Activated CD4-positive, alpha-beta T cell treated with anti-CD3 and anti-CD28 coated beads, Interleukin-2, Interleukin-4, amounts not matched to agents 100 ng/mL and 50 ng/mL, durations not matched to agents 16 hours and 8 hours (primary cell): ENCODE measurements at places on chromosomes 6 and 20.
A peak's percentile ranks its signal among the peaks of the same experiment; 100 is the strongest.

- DNase-seq, result no peak
Observed at GRCh38 chr6:117478853-117479231, 3.6 kb upstream of the DCBLD1 start.

DNA sequence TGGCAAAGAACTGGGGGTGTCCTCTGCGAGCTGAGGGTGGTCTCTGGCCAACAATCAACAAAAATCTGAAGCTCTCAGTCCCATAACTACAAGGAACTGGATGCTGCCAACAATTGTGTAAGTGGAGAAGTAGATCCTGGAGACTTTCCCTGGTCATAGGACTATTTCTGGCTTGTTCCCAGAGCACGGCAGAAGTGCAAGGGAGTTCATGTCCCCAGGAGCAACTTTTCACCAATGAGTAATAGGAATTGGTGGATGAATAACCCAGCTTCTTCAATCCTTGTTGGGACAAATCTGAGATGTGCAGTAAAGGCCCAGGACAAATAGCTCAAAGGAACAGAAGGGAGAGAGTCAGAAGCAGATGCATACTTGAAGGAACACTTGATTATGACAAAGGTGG is 95.5 kb downstream of the QRSL1 start:
- DNase-seq, result no peak

DNA sequence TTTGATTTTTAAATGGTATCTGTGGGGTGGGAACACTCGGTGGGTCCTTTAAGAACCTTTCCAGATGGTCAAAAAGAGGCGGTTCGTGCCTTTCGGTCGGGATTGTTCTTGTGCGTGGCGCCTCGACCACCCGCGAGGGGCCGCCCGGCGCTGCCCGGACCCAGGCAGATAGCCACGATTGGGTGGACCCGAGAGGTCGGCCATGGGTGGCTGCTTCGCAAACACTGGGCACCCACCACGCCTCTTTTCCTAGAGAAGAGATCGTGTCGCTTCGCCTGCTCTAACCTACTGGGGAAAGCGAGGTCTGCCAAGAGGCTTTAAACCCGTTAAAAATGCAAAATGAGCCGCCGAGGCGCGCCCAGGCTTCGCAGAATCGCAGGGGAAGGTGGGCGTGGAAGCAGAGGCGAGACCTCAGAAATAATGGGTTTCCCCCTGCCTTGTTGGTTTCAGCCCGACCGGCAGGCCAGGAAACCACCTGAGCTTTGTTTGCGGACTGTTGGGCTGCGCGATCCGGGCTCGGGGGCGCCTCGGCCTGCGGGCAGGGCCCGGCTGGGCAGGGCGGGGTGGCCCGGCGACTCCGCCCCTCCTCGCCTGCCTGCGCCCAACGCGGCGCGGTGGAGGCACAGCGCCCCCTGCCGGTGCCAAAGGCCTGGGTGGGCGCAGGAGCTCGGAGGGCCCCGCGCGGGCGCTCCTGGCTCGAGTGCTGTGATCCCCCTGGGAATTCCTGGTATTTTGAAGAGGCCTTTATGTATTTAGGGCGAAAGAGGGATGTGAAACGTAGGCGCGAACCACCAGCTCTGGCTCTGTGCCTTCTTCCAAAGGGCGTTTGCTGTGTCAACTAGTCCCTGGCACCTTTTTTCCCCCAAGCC is 1.6 kb downstream of the MARCKS start:
- peak; percentile 79 for DNase-seq

DNA sequence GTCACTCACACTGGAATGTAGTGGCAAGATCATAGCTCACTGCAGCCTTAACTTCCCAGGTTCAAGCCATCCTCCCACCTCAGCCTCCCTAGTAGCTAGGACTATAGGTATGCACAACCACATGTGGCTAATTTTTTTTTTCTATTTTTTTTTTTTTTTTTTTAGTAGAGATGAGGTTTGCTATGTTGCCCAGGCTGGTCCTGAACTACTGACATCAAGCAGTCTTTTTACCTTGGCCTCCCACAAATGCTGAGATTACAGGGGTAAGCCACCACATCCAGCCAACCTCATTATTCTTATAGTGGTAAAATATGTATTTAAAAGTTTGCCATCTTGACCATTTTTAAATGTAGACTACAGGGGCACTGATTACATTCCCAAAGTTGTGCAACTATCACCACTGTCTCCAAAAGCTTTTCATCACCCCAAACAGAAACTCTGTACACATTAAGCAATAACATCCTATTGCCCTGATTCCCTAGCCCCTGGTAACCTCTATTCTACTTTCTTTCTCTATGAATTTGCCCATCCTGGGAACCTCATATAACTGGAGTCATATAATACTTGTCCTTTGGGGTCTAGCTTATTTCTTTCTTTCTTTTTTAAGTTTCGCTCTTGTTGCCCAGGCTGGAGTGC is 268.0 kb upstream of the JARID2 start:
- no peak for DNase-seq

DNA sequence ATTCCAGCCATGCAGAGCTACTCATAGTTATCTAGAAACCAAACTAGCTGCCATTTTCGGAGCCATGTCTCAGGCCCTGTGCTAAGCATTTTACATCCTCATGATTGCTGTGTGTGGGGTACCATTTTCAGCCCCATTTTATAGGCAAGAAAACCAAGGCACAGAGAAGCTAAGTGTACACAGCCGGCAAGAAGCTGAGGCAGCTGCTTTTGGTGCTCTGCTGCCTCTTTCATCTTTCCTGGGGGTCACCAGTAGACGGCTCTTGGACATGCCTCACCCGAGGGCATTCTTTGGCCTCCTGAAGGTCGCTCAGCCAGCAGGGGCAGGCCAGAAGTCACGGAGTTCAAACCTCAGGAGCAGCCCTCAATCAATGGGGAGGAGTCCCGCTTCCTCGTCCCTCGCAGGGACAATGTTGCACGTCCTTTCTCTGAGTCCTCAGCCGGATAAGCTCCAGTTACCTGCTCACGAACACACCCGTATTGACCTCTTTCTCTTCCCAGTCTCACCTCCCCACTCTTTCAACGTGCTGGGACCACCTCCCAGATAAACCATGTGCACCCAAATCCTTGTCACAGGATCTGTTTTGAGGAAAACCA is 82.6 kb upstream of the BLCAP start:
- DNase-seq, result no peak

DNA sequence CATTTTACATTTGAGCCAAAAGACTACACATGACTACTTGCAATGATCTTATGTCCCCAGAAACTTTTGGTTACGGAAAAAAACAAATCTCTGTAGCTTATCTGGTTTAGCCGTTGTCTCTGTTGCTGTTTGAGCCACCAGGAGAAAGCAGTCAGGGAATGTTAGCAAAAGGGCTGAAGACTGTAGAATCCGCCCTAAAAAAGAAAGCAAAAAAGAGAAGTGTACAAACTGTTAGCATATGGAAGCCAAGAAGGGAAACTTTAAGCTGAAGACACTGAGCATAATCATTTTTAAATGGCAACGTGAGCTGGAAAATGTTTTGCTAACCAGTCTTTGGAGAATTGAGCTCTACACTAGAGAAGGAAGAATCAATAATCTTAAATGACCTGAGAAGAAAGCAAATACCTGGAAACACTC is 69.9 kb upstream of the MYLIP start:
- DNase-seq, result no peak

- DNase-seq, result no peak
Observed at GRCh38 chr6:43076464-43077332, 584 bp downstream of the PTK7 start.

- no peak for DNase-seq
Observed at GRCh38 chr6:7390226-7390878, 744 bp downstream of the RIOK1 start.

GRCh38 chr20:51837436-51837835 is 35.1 kb upstream of the SALL4 start:
- no peak for DNase-seq

- DNase-seq, result peak; percentile 17
Observed at GRCh38 chr6:107114926-107115694, at the start of gene BEND3. TSS of gene BEND3 (minus strand) at chr6:107115515. CDS start at chr6:107099285, 16,230 bp downstream.

DNA sequence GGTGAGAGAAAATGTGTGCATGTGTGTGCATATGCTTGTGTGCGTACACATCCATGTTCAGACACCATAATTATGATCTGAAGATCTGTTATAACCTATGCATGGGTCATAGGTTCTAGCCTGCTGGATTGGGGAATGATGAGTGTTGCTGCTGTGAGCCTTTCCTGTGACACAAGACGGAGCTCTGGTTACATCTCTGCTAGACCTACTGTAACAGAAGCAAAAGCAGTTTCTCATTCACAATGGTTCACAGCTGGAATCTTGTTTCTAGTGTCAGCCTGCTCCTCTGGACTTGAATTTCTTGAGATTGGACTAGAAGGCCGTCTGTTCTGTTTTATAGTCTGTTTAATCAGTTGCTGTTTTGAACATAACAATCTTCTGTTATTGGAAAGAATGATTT is 40.1 kb downstream of the DEFB114 start:
- DNase-seq, result no peak
